ENCODE measurements at places on chromosomes 11 and 22. TPM values are rescaled to one million over a fixed set of nuclear protein-coding genes. Genes with fewer than 3 reads are reported as not detected.

The KCTD17 gene
- total RNA-seq = 46.4 TPM

The PGR gene
- total RNA-seq = not detected

DNA sequence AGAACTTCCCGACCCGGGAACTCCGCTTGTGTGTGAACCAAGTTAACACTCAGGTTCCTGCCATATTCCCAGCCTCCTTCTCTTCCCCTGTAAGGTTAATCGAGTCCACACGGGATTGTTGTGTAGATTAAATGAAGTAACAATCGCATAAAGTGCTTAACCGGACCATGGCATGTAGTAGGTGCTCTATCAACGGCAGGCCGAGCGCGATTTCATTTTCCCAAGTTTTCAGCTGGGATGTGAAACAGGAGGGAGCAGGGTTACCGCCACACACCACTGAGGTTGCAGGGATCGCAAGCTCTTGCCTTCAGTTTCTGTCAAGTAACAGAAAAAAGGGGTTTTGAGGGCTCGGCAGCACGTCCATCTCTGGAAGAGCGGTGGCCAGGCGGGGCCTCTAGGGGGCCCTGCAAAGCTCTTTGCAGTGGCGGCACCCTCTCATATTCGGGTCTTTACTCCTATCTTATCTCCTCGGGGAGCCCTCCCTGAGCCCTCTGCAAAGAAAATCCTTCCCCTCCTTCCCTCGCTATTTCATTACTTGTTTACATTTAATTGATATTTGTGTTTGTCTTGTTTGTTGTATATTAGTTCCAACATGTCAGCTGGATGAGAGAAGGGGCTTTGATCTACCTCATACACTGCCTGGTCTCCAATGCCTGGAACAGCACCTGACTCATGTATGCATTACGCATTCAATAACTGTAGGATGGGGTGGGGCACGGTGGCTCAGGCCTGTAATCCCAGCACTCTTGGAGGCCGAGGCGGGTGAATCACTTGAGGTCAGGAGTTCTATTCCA lies 816 bp upstream of the PLEKHA7 start:
- DNase-seq = no peak

DNA sequence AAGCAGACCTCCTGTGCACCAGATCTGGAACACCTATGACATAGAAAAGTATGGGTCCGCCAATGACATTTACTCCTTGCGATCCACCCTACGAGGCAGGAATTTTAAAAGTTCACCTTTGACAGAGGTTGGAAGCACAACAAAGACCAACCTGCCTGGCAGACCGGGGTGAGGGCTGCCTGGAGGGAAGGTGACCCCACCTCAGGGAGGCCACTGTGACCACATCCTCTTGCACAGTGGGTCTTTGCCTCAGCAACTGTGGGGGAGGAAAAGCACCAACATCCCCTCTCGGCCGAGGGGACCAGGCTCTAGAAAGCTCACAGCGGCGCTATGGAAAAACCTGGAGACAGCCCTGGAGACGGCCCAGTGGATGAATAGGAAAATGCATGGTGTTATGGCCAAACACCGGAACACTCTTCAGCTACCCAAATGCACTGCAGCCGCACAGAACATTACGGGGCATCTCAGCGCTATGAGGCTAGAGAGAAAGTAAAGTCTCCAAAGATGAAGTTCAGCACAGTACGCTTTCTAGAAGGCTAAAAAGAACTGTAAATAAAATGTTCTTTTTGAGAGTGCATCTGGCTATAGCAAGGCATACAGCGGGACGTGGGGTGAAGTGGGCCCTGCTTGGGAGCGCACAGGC lies 1.8 kb upstream of the SHISAL1 start:
- DNase-seq = no peak

GRCh38 chr11:72872012-72872411 lies 57.8 kb downstream of the ATG16L2 start:
- DNase-seq = no peak

The CBX6 gene
- 50.9 TPM for total RNA-seq

GRCh38 chr11:102151784-102152525 lies 41.7 kb downstream of the YAP1 start:
- no peak for DNase-seq

The OR5B17 gene
- total RNA-seq = not detected

The FAM227A gene
- 1.9 TPM for total RNA-seq

- no peak for DNase-seq
Measured at GRCh38 chr11:75400146-75400865, 988 bp downstream of the RPS3 start.

The CARD16 gene
- total RNA-seq = 54.7 TPM

GRCh38 chr11:129643031-129643721 lies 172.5 kb upstream of the TMEM45B start:
- DNase-seq = no peak

GRCh38 chr22:30253205-30253852 lies 6.8 kb upstream of the LIF start:
- DNase-seq = no peak

GRCh38 chr11:123509737-123510578 lies 79.9 kb downstream of the GRAMD1B start:
- DNase-seq = peak; percentile 47

DNA sequence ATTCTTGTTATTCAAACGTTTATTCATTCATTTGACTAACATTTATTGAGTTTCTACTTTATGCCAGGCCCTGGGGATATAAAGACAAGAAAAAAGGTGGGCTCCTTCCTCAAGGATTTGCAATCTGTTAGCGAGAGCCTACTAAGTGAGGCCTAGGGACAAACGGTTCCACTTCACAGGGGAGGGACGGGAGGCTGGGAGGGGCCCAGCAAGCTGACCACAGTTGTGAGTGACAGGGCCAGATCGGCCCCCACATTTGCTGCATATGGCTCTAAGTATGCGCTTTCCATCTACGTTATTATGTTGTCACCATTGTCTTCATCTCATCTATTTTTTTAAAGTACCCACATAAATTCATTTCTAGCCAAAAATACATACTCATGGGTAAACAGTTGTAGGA lies 271.1 kb downstream of the BUD13 start:
- no peak for DNase-seq

GRCh38 chr22:34001701-34002466 lies 81.6 kb upstream of the LARGE1 start:
- no peak for DNase-seq

The PDXP gene
- total RNA-seq = 19.7 TPM

- no peak for DNase-seq
Measured at GRCh38 chr11:12361682-12362081, 15.7 kb upstream of the PARVA start.

- no peak for DNase-seq
Measured at GRCh38 chr11:107577346-107577711, 11.8 kb upstream of the ALKBH8 start.

GRCh38 chr11:118068206-118068944 lies 8.5 kb upstream of the TMPRSS4 start:
- no peak for DNase-seq

DNA sequence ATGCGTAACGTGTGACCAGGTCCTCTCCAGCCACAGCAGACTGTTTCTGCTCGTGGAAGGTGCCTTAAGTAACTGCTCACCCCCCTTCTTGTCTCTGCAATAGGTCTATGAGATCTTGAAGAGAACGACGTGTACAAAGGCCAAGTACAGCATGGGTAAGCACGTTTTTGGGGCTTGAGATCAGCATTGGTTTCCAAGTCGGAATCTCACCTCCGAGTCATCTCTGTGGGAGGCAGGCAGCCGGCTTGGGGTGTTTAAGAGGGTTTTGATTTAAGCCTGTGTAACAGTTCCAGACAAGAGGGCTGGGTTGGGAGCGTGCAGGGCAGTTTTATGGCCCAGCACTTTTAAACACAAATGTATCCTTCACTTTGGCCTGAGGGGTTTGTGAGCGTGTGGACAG lies 30.1 kb downstream of the ANO1 start:
- DNase-seq = no peak

DNA sequence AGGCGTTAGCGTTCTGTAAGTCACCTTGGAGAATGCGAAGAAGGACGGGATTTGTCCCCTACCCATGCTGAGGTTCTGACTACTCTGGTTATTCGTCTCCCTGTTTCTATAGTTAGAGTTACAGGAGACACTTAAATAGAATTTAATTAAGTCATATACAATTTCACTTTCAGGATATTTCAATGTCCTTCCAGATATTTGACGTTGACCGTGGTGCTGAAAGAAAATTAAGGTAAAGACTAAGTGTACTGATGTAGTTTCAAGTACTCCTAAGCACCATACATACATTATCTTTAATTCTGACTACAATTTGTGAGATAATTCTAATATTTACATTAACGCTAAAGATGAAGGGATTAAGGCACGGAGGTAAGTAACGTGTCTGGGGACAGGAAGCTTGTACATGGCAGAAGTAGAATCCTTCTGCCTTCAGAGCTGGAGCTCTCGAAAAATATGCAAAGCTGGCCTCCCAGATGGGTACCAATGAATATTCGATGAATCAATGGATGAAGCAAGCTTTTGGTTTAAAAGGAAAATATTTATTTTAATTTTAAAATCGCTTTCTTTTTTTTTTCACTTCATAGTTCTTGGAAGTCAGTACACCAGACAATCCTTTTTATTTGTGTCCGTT lies 539 bp upstream of the SLC36A4 start:
- DNase-seq = peak; percentile 25

DNA sequence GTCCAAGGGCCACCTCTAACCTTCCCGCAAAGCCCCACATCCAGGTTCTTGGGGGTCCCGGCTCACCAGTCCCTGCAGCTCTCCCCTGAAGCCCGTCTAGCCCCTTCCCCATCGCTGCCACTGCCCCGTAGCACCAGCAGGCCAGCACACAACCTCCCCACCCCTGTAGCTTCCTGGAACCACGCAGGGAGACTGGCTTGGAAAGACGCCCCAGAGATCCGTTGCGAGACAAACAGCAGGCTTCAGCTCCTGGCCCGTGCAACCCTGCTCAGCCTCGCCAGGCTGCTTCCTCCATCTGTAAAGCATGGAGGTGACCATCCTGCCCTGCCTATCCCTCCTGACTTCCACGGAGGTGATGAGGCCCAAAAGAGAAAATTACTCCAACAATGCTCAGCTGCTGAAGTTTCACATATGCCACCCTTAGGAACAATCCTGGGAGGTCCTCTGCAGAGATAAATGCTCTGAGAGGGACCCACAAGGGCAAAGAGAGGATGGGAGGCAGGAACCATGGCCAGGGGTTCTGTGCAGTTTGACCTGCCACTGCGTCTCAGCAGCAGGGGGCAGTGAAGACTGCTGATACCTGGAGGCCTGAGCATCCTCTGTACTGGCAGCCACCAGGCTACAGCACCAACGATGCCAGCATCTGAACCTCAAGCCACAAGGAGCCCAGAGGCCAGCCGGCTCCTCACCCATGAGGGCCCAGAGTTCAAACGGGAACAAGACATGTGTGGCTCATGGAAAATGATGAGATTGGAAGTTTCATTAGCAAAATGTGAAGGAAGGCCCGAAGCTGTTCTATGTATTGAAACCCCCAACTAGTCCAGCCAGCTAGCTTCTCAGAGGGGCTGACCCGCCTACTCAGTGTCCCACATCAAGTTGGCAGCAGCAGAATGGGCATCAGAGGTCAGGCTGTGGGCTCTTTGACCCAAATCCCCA lies 16.1 kb downstream of the DGCR2 start:
- DNase-seq = no peak

The SCARF2 gene
- 17.4 TPM for total RNA-seq

DNA sequence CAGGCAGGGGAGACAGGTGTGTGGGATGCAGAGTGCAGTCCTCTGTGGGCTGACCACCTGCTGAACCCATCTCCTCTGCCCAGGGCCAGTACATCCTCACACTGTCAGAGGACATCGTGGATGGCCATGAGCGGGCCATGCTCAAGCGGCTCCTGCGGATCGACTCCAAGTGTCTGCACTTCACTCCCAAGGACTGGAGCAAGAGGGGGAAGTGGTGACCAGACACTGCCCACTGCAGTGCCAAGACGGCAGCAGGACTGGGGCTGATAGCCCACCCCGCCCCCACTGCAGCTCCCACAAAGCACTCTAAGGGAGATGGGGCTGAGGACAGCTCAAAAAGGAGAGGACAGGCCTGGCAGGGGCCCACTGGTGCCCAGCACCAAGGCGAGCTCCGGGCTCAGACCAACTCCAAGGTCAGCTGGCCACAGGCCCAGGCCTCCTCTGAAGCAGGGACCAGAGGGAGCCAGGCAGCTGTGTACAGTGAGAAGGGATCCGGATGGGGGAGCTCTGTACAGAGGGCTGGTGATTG lies 1.6 kb downstream of the RNASEH2C start:
- no peak for DNase-seq

The TCIRG1 gene
- total RNA-seq = 168 TPM

DNA sequence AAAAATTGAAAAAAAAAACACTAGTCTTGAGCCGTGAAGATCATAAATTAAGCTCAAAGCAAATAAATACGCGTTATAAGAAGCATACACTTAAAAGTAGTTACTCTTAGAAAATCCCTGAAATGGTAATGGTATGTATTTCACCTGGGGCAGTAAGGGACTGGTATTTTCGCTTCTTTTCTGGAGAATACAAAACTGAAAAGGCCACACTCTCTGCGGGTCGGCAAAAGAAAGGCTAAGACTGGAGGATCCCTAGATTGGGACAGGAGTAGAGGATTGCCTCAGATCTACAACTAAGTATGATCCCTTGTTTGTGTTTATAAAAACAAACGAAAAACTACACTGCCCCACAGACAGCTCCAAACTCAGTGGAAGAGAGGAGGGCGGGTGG lies 617 bp downstream of the TSG101 start:
- DNase-seq = peak; percentile 10

- DNase-seq = no peak
Measured at GRCh38 chr11:83760932-83761331, 474.8 kb upstream of the CCDC90B start.

GRCh38 chr22:44633647-44634046 lies 68.4 kb upstream of the PRR5 start:
- DNase-seq = no peak

The OR52I1 gene
- total RNA-seq = not detected

DNA sequence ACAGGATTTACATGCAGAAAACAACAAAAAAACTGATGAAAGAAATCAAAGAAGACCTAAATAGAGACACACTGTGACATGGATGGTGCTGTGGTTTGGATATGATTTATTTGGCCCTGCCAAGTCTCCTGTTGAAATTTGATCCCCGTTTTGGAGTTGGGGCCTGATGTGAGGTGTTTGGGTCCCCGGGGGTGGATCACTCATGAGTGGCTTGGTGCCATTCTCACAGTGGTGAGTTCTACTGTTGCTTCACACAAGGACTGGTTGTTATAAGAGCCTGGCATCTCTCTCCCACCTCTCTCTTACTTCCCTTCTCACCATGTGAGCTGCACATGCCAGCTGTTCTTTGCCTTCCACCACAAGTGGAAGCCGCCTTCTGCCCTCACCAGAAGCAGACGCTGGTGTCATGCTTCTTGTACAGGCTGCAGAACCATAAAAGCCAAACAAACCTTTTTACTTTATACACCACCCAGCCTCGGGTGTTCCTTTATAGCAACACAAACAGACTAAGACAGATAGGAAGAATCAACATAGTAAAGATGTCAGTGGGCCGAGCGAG lies 7.8 kb upstream of the RTL6 start:
- no peak for DNase-seq

GRCh38 chr11:64103277-64103985 lies 62.5 kb downstream of the MACROD1 start:
- no peak for DNase-seq

DNA sequence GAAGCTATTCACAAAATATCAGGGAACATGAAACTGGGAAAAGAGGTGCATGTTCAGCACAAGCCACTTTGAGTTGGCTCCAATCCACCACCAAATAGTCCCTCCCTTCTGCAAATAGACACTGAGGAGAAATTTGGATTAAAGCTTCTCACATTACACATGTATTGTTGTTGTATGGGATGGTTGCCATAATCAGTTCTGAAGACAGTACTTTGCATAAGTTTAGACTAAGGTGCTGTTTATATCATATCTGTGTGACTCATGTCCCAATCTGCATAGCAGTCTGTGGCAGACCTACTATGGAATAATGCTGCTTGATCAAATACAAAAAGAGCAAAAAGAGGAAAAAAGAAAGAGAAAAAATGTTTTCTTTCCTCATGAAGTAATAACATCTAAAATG lies 376.7 kb upstream of the DDI1 start:
- DNase-seq = no peak

All from glomerular endothelial cell (primary cell).